Chondrocyte (in vitro differentiated cells): ENCODE measurements at places on chromosomes 1 and 21. TPM values are rescaled to one million over a fixed set of nuclear protein-coding genes. Genes with fewer than 3 reads are reported as not detected.

DNA sequence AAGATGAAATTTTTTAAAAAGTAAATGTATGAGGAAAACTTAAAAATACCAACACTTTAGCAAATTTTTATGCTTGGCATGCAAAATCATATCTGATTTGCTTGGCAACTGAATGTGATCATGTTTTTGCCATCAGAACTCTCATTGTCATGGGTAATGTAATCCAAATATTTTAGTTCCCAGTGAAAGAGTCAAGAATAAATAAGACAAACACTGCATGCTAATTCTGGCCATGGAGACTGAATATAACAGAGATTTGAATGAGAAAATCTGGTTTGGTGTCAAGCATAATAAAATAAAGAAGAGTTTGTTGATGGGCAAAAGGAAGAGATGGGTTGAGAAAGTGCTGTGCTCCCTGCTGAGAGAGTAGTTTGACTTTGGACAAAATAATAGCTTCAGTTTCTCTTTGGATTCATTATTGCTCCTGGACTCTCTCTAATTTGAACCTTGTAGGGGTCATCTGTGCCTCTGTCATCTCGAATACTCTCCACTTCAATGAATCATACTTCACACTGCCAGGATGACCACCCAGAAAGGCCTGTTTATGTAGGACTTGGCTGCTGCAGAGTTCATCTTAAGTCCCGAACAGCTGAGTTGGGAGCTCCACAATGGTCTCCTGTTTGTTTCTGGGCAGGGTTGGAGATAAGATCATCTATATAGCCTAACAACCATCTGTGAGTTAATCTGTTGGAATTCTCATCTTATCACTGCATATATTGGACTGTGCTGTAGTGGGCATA is 34.4 kb downstream of the ADAMTS1 start:
- H3K36me3 ChIP-seq = no peaks in the 10 kb centered on the region
- no peak overlapping the region for H3K4me3 ChIP-seq
- H3K27ac ChIP-seq = no peak overlapping the region
- H3K4me1 ChIP-seq = peaks cover 15% of the 10 kb centered on the region
- DNase-seq = no peak

GRCh38 chr1:168535536-168535935 is 8.3 kb downstream of the XCL2 start:
- H3K4me3 ChIP-seq = no peak overlapping the region
- no peak for DNase-seq
- no peaks in the 10 kb centered on the region for H3K4me1 ChIP-seq
- H3K27me3 ChIP-seq = peaks cover 5% of the 10 kb centered on the region
- no peak overlapping the region for H3K27ac ChIP-seq

GRCh38 chr1:87887100-87887499 is 558.4 kb downstream of the LMO4 start:
- H3K4me1 ChIP-seq = no peaks in the 10 kb centered on the region
- DNase-seq = no peak
- no peak overlapping the region for H3K4me3 ChIP-seq
- no peaks in the 10 kb centered on the region for H3K27me3 ChIP-seq

GRCh38 chr21:45253180-45253579 is 34.5 kb downstream of the POFUT2 start:
- peaks cover 6% of the 10 kb centered on the region for H3K27me3 ChIP-seq
- no peak overlapping the region for H3K4me3 ChIP-seq
- peak overlapping the region; percentile 41 for H3K27ac ChIP-seq
- H3K36me3 ChIP-seq = peaks cover 3% of the 10 kb centered on the region
- DNase-seq = no peak

- DNase-seq = no peak
- no peaks in the 10 kb centered on the region for H3K27me3 ChIP-seq
- H3K27ac ChIP-seq = peak overlapping the region; percentile 85
- H3K4me3 ChIP-seq = no peak overlapping the region
- H3K4me1 ChIP-seq = peaks cover 43% of the 10 kb centered on the region
Measured at GRCh38 chr1:3349161-3349967, 105.1 kb upstream of the ARHGEF16 start.

- H3K27ac ChIP-seq = no peak overlapping the region
- peaks cover 38% of the 10 kb centered on the region for H3K4me1 ChIP-seq
- no peaks in the 10 kb centered on the region for H3K27me3 ChIP-seq
- DNase-seq = no peak
Measured at GRCh38 chr1:172108161-172108893, 267.0 kb downstream of the DNM3 start.

GRCh38 chr1:153362187-153362775 is 4.6 kb downstream of the S100A9 start:
- peaks cover 53% of the 10 kb centered on the region for H3K27me3 ChIP-seq
- no peak overlapping the region for H3K4me3 ChIP-seq
- H3K27ac ChIP-seq = no peak overlapping the region
- no peaks in the 10 kb centered on the region for H3K4me1 ChIP-seq
- DNase-seq = no peak
- H3K36me3 ChIP-seq = no peaks in the 10 kb centered on the region

- H3K4me1 ChIP-seq = peaks cover 16% of the 10 kb centered on the region
- H3K36me3 ChIP-seq = no peaks in the 10 kb centered on the region
- no peak overlapping the region for H3K27ac ChIP-seq
- H3K4me3 ChIP-seq = no peak overlapping the region
- DNase-seq = peak; percentile 70
- no peaks in the 10 kb centered on the region for H3K27me3 ChIP-seq
Measured at GRCh38 chr21:36422279-36423098, 37.3 kb downstream of the CHAF1B start.

DNA sequence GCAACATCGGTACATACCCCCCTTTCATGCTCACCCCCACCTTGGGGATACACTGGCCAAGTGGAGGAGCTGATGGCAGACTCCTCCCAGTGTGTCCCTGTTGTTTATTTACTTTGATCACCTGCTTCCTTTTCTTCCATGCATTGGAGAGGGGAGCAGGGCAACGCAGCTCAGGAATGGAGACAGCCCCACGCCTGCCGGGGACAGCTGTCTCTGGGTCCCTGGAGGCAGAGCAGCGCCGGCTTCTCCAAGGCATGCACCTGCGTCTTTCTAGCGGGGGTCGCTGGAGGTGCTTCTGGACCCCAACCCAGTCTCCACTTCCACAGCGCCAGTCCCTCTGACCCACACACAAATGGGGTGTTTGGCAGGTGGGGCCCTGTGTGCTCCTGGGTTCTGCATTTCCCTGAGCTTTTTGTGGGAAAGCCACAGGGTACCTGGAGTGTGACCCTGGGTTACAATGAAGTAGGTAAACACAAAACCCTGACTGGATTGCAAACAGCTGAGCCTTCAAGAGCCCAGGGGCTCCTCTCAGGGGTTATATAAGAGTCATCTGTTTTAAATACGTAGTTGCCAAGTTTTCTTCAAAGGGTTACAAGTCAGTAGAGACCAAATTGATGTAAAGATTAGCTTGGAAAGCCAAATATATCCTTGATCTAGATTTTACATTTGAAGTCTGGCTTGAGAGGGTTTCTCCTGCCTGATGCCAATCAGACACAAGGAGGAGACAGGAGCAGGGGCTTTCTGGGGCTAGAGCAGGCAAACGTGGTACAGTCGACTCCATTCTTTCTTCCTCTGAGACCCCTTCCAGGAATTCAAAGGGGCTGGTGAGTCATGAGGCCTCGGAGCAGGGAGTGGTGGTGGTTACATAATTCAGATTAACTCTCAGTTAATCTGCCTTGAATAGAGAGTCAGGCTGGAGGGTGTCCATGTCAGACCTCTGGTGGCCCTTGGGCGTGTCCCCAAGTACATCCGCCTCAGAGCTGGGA is 4.5 kb downstream of the AJAP1 start:
- no peak overlapping the region for H3K4me3 ChIP-seq
- DNase-seq = no peak
- peaks cover 41% of the 10 kb centered on the region for H3K27me3 ChIP-seq
- no peaks in the 10 kb centered on the region for H3K36me3 ChIP-seq

GRCh38 chr1:206785182-206785765 is 13.0 kb upstream of the IL10 start:
- H3K4me3 ChIP-seq = no peak overlapping the region
- no peak overlapping the region for H3K27ac ChIP-seq
- H3K4me1 ChIP-seq = peaks cover 4% of the 10 kb centered on the region
- peaks cover 6% of the 10 kb centered on the region for H3K27me3 ChIP-seq
- H3K36me3 ChIP-seq = no peaks in the 10 kb centered on the region

DNA sequence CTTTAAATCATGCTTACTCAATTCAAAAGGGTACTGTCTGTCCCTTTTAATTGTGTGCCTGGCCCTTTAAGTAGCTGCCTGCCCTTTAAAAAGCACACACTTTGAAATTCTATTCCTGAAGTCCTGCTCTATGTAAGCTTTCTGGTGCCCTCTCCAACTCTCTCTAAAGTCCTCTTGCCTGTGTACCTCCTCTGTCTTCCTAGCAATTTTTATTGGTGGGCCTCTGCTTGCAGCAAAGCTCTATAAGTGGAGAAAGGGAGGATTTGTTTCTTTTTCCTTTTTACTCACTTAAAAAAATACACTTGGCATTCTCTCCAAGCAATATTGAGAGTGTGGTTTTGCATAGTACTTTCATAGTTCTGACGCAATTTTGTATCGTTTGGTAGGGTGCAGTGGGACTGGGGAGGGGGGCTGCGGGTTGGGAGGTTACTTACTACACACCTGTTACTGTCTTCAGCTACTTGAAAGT is 135.4 kb downstream of the LMO4 start:
- H3K4me1 ChIP-seq = peaks cover 5% of the 10 kb centered on the region
- H3K27me3 ChIP-seq = no peaks in the 10 kb centered on the region
- H3K27ac ChIP-seq = no peak overlapping the region
- DNase-seq = no peak
- H3K4me3 ChIP-seq = no peak overlapping the region
- no peaks in the 10 kb centered on the region for H3K36me3 ChIP-seq

DNA sequence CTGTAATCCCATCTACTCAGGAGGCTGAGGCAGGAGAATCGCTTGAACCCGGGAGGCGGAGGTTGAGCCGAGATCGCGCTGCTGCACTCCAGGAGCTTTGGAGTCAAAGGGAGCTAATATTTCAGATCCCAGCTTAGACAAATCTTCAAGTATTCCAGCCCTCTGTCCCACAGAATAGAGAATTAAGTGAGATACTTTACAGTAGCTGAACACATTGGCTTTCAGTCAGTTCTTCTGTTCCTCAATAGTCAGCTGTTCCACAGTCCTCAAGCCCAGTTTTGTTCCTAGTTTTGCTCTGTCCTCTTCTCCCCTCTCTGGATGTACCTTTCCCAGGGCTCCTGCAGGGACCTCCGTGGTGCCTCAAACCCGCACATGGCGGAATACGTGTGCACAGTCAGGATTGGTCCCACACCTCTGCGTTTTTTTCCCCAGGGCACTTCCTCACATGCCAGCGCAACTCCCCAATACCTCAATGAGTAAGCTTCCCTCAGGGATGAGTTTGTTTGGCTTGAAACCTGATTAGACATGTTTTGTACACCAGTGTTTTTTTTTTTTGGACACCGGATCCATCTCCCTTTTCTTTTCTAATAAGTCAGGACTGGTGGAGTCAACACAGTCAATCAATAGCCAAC is 1.2 kb downstream of the MFN2 start:
- H3K4me3 ChIP-seq = peak overlapping the region; percentile 91
- H3K4me1 ChIP-seq = peaks cover 50% of the 10 kb centered on the region
- H3K27me3 ChIP-seq = no peaks in the 10 kb centered on the region
- peaks cover 8% of the 10 kb centered on the region for H3K36me3 ChIP-seq
- no peak for DNase-seq
- peak overlapping the region; percentile 96 for H3K27ac ChIP-seq

GRCh38 chr1:147735423-147735822 is 25.0 kb downstream of the GJA5 start:
- H3K27me3 ChIP-seq = peaks cover 20% of the 10 kb centered on the region
- no peak overlapping the region for H3K27ac ChIP-seq
- no peaks in the 10 kb centered on the region for H3K4me1 ChIP-seq

GRCh38 chr1:2046174-2046917 is 3.9 kb upstream of the PRKCZ start:
- H3K4me3 ChIP-seq = no peak overlapping the region
- H3K36me3 ChIP-seq = no peaks in the 10 kb centered on the region
- DNase-seq = no peak
- H3K27me3 ChIP-seq = peaks cover 29% of the 10 kb centered on the region
- peaks cover 4% of the 10 kb centered on the region for H3K4me1 ChIP-seq
- H3K27ac ChIP-seq = no peak overlapping the region

GRCh38 chr1:220872296-220872695 is 6.9 kb upstream of the HLX start:
- H3K27ac ChIP-seq = no peak overlapping the region
- no peak overlapping the region for H3K4me3 ChIP-seq
- no peak for DNase-seq

GRCh38 chr1:212712451-212713303 is 13.0 kb upstream of the BATF3 start:
- no peak for DNase-seq
- H3K4me1 ChIP-seq = peaks cover 3% of the 10 kb centered on the region
- H3K4me3 ChIP-seq = no peak overlapping the region
- no peaks in the 10 kb centered on the region for H3K36me3 ChIP-seq
- peaks cover under 1% of the 10 kb centered on the region for H3K27me3 ChIP-seq

DNA sequence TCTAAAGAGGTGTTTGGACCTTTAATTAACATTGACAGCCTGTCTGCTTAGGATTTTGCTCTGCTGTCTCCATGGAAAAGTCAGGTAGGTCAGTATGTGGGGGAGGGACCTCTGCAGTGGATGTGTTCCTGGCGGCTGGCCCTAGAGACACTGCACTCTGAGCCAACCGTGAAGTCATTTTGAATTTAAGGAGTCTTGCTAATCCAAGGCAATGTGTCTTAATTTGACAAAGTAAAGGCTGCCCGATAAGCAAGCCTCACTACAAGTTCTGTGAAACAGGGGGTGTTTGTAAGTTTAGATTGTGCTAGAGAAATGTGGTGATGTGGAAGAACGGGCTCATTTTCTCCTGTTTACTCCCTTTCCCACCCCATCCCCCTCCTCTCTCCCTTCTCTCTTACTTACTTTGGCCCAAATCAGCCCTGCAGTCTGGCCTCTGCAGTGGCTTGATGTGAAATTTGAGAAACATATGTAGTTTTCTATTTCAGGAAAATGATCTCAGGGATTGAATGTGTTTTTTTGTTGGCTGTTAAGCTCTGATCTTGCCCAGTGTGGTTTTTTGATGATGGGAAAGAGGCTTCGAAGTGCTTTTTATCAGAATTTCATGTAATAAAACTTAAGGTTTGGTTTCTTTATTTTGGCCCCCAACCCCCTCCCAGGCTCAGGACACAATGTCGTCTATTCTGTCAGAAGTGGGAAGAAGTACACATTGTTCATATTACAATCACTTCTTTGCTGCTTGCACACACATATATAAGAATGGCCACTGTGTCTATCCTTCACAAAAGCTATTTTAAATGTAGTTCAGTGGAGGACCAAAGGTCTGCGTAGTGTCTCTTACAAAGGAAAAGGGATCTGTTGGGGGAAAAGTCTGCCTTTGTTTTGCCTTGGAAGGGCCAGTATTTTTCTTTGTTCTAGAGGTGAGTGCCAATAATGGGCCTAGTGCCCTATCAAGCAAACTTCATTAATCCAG is 96.6 kb downstream of the FGGY start:
- peaks cover 59% of the 10 kb centered on the region for H3K4me1 ChIP-seq
- no peak for DNase-seq
- H3K27ac ChIP-seq = peak overlapping the region; percentile 97
- peak overlapping the region; percentile 58 for H3K4me3 ChIP-seq
- no peaks in the 10 kb centered on the region for H3K27me3 ChIP-seq

GRCh38 chr21:18007121-18007520 is 188.0 kb upstream of the C21orf91 start:
- H3K27me3 ChIP-seq = no peaks in the 10 kb centered on the region
- no peaks in the 10 kb centered on the region for H3K4me1 ChIP-seq
- H3K36me3 ChIP-seq = no peaks in the 10 kb centered on the region

Gene SPATA6
- 3.1 to 7.3 TPM (median 3.8 TPM) in 3 replicates for total RNA-seq

Gene SLC45A3
- total RNA-seq = 1.6 to 2.9 TPM (median 2.9 TPM) in 3 replicates

Gene UHMK1
- 28.4 to 35.4 TPM (median 29.2 TPM) in 3 replicates for total RNA-seq

Gene PADI3
- total RNA-seq = not detected in 3 replicates

Gene ACTN2
- 0.28 to 0.47 TPM in 2 of 3 replicates, not detected in the other for total RNA-seq

Gene RNF207
- total RNA-seq = 15.6 to 19.9 TPM (median 17.9 TPM) in 3 replicates

Gene HSD11B1
- total RNA-seq = not detected in 3 replicates

Gene LRRC38
- total RNA-seq = not detected in 3 replicates

Gene SELL
- not detected in 3 replicates for total RNA-seq

Gene FBLIM1
- total RNA-seq = 191 to 492 TPM (median 490 TPM) in 3 replicates

Gene SPAG17
- total RNA-seq = 0.30 to 0.82 TPM in 2 of 3 replicates, not detected in the other
